Activated CD4-positive, alpha-beta T cell treated with anti-CD3 and anti-CD28 coated beads for 36 hours (primary cell): ENCODE measurements at places on chromosomes 13 and 19. TPM values are rescaled to one million over a fixed set of nuclear protein-coding genes. Genes with fewer than 3 reads are reported as not detected.

DNA sequence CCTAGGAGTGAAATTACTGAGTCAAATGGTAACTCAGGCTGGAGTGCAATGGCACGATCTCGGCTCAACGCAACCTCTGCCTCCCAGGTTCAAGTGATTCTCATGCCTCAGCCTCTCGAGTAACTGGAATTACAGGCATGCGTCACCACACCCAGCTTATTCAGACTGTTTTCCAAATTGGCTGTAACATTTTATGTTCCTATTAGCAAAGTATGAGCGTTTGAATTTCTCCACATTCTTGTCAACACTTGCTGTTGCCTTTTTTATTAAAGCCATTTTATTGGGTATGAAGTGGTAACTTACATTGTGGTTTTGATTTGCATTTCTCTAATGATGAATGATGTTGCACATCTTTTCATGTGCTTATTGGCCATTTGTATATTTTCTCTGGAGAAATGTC is 7.9 kb downstream of the IPO5 start:
- no peak for DNase-seq

DNA sequence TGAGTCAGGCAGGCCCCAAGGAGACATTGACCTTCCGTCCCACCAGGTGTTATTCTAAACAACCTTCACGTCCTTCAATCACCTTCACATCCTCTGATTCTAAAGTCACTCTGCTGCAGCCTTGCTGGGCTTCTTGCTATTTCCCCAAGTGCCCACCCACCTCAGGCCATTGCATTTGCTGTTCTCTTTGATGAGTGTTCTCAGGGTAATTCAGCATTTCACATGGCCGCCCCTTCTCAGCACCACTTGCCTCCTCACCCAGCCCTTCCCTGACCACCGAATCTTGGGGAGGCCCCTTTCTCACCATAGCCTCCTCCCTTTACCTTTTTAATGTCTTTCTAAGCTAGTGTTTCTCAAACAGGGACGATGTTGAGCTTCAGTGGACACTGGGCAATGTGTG is 4.6 kb downstream of the ZNF805 start:
- no peak for DNase-seq

DNA sequence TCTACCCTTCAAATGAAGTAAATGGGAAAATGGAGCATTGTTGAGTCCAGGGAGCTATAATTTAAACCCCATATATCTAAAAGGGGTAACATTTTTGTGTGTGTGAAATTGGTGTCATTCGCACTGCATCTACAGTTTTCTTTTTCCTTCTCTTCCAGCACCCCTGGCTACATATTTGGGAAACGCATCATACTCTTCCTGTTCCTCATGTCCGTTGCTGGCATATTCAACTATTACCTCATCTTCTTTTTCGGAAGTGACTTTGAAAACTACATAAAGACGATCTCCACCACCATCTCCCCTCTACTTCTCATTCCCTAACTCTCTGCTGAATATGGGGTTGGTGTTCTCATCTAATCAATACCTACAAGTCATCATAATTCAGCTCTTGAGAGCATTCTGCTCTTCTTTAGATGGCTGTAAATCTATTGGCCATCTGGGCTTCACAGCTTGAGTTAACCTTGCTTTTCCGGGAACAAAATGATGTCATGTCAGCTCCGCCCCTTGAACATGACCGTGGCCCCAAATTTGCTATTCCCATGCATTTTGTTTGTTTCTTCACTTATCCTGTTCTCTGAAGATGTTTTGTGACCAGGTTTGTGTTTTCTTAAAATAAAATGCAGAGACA is 28.6 kb downstream of the ALOX5AP start:
- no peak for DNase-seq

- DNase-seq: no peak
Observed at GRCh38 chr19:54682306-54682856, 19.6 kb downstream of the LILRB4 start.

- no peak for DNase-seq
Observed at GRCh38 chr19:52923778-52924593, 758 bp upstream of the ZNF888 start.

DNA sequence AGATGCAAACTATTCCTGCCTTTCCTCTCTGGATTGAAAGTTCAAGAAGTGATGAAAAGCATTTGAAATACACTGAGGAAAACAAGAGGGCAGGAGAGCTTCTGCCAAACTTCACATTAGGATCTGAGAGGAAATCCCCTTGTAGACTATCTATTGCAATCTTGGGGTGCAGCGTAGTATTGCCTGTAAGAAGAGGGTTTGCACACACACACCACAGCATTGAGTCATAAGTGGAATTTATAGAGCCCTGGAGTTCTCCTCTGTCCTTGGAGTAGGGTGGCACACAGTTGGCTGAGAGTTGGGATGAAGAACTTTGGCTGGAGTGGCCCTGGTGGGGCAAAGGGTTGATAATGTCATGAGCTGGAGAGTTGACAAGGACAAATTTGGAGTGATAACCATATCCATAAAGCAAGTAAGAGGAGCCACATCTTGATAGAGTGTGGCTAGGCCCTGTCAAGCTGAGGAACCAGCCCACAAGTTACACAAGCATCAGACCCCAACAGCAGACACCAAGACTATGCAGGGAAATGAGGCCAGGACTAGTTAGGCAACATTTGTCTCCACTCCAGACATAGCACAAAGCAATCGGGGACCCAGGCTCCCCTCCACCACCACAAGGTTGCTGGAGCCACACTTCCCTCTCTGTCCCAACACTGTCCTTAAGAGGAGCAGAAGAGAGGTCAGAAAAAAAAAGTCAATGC is 520.9 kb downstream of the KLF5 start:
- DNase-seq: no peak

DNA sequence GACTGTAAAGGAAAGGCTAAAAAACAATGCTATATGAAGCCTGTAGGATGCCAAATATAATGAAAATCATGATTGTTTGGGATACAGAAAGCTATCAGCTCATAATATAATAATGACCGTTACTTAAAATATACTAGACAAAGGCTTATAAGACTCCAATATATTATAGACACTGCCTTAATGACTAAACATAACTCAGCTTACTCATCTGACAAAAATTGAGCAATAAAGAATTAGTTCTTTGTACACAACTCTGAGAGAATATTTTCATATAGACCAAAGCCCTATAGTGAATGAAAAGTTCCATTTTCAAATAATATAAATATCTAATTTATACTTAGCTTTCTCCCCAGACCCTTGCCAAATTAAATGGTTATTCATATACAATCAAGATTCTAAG is 283.3 kb downstream of the DIAPH3 start:
- no peak for DNase-seq

DNA sequence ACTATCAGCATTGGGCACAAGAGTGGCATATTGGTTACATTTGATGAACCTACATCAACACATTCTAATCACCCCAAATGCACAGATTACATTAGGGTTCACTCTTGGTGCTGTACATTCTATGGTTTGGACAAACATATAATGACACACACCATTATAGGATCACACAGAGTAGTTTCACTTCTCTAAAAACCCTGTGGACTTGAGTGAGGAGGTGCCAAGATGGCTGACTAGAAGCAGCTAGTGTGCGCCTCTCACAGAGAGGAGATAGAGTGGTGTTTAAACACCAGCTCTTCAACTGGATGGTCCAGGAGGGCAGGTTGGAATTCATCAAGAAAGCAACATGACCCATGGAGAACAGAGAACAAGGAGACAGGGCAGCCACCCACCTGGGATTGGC is 265.6 kb downstream of the TDRD3 start:
- DNase-seq: no peak

The KLC3 gene
- 0.14 TPM for total RNA-seq

The IFNL1 gene
- 0.50 TPM for total RNA-seq

The KLHL1 gene
- not detected for total RNA-seq

The RFPL4AL1 gene
- not detected for total RNA-seq
